ENCODE measurements at places on chromosomes 1 and 21.

DNA sequence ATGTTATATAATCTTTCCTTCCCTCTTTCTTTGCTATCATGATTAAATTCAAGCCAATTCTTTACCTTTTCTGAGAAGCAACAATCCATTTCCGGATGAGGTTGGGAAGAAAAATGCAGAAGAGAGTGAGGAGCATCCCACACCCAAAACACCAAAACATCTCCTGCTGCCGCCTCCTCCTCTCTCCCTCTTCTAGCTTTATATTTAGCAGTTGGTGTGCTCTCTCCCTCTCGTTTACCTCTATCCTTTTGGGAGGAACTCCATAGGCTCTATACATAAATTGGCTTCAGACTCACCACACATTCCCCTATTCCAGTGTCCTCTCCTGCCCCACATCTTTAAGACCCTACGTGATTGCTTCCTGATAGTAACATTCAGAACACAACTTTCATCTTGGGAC, 332.2 kb upstream of the PLXNA2 start:
- DNase-seq: no peak

DNA sequence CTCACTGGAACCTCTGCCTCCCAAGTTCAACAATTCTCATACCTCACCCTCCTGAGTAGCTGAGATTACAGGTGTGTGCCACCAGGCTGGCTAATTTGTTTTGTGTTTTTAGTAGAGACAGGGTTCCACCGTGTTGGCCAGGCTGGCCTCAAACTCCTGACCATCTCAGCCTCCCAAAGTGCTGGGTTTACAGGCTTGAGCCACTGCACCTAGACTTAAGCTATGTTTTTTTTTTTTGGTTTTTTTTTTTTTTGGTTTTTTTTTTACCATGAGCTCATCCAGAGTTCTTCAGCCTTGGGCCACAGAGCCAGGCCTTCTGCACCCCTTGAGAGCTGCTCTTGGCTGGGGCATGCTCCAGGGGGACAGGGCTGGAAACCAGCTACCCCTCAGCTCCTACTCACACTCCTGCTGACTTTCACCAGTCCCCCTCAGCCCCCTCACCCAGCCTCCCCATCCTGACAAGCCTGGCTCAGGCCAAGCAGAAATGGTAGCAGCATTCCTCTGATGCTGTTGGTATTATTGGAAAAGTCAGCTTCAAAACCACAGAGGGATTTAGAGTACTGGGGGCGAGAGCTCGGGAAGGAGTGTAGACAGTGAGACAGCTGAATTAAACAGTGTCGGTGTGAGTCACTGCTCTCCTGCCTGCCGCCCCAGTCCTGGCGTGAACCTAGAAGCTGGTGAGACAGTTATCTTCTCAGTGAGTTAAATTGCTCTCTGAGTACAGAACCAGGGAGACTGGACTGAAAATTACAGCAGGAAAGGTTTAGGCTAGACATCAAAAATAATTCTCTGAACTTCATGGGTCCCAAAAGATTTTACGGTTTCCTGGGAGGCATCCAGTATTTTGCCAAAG, 63.7 kb downstream of the NAV1 start:
- no peak for DNase-seq

DNA sequence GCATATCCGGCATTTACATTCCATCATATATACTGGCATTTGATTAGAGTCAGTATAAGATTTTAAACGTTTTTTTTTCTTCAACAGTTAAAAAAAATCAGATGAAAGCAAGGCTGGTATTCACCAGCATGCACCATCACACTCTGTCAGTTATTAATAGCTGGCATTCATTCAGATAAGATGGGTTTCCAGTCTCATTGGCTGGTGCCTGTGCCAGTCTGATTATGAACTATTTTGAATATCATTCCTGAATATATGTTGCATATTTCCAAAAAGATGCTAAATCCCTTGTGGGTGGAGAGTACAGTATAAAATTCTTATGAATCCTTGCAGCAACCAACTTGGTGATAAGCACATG, 211.7 kb downstream of the GPATCH2 start:
- DNase-seq: no peak

DNA sequence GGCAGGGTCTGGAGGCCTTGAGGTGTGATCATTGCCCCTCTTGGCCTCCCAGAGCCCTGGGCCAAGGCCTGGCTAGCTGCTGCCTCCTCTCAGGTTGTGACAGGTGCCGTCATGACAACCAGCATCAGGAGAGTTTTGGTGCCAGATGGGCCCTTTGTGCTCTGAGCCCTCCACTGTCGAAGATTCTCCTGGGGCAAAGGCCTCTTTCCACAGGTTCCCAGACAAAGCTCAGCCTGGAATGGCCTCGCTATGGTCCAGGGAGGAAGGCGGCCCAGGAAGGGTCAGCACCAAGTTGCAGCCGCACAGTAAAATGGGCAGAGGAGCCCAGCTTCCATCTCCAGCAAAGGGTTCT, 78.4 kb downstream of the ALPL start:
- DNase-seq: no peak

GRCh38 chr1:6783221-6783620, 2.0 kb upstream of the CAMTA1 start:
- no peak for DNase-seq

DNA sequence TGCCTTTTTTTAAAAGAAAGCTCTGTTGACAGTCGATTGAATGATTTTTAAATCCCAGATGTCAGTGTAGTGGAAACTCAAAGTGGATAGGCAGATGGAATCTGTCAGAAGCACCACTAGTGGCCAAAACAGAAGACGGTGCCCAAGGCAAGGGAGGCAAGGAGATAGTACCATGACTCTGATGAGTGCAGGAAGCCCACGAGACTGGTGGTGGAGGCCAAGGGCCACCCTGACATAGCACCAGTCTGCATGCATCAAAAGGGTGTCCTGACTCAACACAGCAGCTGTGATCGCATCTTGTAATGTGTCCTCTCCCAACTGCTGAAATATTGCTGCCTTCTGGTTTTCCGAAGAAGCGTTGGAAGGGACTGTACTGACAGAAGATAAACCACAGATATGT, 124.1 kb upstream of the PAPPA2 start:
- DNase-seq: no peak

GRCh38 chr1:153441238-153441755, 19.2 kb downstream of the S100A7 start:
- DNase-seq: no peak

DNA sequence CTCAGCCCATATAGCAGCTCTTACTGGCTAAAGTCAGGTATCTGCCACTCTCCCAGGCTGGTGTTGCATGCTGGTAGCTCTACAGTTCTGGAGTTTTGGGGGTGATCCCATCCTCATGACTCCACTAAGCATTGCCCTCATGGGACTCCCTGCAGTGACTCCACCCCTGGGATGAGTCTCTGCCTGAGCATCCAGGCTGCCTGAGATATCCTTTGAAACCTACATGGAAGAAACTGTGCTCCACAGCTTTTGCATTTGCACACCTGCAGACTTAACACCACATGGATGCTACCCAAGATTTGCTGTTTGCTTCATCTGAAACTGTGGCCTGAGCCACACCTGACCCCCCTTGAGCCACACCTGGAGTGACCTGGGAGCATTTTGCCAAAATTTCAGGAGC, 226.4 kb downstream of the C1orf94 start:
- DNase-seq: no peak

- DNase-seq: no peak
Observed at GRCh38 chr21:38958940-38959691, 153.4 kb downstream of the ETS2 start.

- no peak for DNase-seq
Observed at GRCh38 chr21:20250337-20250736, 747.9 kb upstream of the NCAM2 start.

DNA sequence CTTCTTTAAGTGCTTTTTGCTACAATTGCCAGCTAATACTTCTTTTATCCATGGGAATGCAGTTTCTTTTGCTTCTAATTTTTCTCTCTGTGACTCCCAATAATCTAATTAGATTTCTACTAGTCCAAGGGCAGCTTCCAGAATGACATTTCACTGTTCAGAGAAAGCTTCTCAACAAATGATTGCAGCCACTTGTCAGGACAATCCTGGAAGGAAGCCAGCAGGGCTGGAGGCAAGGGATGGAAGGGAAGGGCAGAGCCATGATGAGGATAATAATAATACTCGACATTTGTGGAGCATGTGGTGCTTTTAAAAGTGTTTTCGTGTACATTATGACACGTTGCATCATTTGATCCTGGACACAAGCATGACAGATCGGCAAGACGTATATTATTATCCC, 19.4 kb downstream of the F11R start:
- DNase-seq: no peak

DNA sequence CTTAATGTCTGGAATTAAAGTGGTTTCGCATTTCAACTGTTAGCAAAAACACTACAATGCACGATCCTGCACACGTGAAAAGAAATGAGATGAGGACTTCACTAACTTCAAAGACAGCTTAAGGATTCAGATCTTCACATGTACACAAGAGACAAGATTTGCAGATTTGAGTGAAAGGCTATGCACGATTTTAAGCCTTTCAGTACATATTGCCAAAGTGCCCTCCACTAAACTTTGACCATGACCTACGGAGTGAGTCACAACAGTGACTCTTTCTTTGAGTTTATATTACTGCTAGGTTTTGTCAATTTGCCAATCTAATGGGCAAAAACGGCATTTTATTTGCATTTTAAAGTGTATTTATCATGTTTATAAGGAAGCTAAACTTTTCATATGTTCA, 41.2 kb upstream of the CR1L start:
- DNase-seq: no peak

DNA sequence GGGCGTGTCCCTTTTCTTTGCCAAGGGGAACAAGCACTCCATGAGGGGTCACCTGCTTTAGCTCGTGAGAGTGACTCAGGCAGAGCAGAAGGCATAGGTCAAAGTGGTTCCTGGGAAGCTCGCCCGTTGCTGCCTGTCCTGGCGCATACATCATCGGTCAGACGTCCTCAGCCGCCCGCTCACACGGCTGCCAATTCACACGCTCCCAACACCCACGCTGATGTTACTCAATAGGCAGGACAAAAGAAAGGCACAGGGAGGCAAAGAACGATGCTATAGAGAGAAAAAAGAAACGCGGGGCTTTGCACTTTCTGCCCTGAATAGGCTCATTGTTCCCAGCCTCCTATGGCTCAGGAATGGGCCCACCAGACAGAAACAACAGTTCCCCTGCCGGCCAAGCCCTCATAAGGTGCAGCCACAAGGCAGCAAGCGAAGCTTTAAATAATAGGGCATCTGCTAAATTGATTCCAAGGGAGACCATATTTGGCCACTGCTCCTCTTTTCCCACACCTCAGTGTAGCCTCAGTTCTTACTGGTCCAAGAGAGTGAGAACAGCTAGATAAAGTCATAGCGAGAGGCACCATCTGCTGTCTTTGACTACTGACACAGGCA, 38.7 kb downstream of the VTCN1 start:
- DNase-seq: no peak

DNA sequence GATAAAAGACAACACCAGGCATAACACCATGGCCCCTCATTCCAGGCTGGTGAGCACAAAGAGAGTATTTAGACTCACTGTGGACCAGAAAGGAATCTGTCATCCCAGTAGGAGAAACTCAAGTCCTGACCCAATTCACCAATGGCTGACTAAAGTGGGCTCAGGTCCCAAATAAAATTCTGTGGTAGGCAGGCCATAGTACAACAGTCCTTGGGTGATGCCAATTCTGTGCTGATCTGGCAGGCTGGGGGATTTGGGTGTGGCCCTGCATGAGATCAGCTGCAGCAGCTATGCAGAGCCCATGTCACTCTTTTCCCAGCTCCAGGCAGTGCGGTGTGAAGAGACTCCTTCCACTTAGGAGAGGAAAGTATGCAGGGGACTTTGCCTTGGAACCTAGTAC, 245.1 kb downstream of the LBR start:
- DNase-seq: no peak

GRCh38 chr1:29801003-29801402, 564.7 kb downstream of the PTPRU start:
- DNase-seq: no peak

GRCh38 chr1:164895026-164895912, 336.3 kb downstream of the PBX1 start:
- DNase-seq: no peak

GRCh38 chr1:56469640-56470371, 109.6 kb downstream of the PLPP3 start:
- DNase-seq: no peak

DNA sequence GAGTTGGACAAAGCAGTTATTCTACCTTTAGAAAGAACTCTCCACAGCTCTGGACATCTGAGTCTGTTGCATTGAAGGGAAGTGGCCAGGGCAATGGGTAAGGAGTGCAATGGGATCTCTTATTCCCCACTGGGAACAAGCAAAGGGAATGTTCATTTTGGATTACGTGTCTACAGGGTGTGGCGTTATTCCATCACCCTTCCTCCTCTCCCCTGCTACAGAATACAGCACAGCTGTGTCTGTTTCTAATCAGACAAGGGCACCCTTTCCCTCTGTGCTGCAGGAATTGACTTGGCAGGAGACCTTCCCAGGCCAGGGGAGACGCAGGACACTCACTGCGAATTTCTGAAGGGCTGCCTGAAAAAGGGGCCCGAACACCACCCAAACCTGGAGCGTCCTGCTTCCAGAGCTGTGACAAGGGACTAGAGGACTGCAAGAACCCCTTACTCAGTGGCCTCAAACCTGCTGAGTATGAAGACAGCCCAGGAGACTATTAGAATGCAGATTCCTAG, 163.6 kb upstream of the RAB4A start:
- DNase-seq: no peak

DNA sequence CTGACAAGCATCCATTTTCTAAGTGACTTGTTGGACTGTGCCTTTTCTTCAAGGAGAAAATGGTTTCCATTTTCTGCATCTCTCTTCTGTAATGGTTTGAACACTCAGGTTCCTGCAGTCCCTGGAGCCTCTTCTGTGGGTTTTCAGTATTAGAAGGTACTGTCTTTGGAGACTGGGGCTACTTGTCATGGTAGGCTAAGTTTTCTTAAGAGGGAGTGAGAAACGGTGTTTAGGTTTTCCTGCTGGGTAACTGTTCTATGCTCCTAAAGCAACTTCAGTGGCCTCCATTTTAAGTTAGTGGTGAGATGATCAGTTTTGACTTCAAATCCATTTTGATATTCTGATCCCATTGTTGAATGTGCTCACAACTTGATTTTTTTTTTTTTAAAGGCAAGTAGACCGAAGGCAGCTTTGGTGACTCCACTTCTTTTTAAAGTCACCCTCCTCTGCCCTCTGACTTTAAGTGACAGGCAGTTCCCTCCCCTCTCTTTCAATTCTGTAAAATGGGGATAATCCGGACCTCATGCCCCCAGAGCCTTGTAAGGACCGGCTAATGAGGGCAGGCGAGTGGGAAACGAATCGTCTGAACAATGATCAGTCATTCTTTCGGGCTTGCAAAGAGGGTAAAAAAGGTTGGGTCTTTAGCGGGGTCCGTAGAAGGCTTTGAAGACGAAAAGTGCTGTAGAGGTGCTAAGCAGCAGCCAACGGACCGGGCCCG, 1.0 kb upstream of the ARID1A start:
- no peak for DNase-seq
